Stimulated activated CD4-positive, alpha-beta T cell treated with anti-CD3 and anti-CD28 coated beads, TNF-alpha, amount 100 ng/mL, for 1 hour (primary cell): ENCODE measurements at places on chromosomes 7 and 10.

GRCh38 chr10:822661-823367 lies 108.7 kb downstream of the LARP4B start:
- DNase-seq = no peak

GRCh38 chr7:142057101-142057500 lies 54.4 kb upstream of the MGAM2 start:
- no peak for DNase-seq

DNA sequence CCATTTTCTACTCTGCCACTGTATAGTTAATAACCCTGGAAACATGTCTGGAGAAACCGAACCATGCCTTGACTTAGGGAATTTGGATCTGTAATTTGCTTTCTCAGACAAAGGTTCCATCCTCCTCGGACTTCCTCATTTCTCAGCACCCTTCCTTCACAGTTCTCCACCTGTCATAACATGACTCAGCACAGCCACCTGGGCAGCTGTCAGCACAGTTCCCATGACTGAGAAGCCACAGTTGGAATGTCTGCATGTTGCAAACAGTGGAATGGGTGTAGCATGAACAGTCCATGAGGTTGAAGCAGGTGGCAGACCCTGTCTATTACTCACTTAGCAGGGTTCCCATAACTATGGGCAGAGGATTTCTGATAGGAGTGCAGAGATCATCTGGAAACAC lies 634 bp upstream of the OR9A4 start:
- no peak for DNase-seq

- DNase-seq = no peak
Measured at GRCh38 chr7:116142850-116143249, 67.5 kb upstream of the TES start.

DNA sequence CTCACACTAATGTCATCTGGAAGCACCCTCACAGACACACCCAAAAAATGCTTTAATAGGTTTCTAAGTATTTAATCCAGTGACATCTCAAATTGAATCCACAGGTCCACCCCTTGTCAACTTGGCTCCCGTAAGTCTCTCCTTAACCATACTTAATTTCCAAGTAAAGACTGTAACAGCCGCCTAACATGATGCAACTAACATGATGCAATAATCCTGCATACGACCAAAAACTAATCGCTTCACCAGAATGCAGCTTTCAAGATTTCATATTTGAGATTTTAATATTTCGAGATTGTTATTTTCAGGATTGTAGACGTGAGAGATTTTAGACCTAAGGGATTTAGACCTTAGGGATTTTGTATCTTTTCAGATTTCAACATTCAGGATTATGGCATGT lies 3.7 kb upstream of the HDAC9 start:
- no peak for DNase-seq

DNA sequence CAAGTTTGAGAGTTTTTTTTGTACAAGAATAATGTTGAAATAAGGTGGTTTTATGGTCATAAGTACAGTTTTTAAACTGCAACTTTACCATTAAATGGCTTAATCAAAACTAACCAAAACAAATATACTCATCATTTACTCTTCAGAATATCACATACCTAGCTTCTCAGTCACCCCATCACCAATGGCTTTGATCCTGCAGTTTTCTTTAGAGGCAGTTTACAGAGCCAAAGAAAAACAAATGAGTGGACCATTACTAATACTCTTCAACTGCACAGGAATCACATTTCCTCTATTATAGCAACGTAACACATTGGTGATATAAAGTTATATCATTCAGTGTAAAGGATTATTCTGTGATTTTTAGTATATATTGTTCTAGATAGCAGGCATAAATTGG lies 576.1 kb upstream of the LRRTM3 start:
- no peak for DNase-seq

DNA sequence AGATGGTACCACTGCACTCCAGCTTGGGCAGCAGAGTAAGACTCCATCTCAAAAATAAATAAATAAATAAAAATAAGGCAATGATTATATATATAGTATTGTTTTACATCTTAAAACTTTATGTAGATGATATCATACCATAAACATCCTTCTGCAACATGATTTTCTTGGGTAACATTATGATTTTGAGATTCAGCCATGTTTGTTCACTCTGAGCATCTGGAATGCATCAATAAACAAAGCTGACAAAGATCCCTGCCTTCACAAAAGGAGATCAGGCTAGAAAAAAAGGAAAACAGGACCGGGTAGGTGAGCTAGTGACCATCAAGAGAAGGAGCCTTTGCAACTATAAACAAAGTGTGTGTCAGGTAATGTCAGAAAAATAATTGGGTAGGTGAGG lies 31.9 kb upstream of the KAT6B start:
- DNase-seq = no peak

DNA sequence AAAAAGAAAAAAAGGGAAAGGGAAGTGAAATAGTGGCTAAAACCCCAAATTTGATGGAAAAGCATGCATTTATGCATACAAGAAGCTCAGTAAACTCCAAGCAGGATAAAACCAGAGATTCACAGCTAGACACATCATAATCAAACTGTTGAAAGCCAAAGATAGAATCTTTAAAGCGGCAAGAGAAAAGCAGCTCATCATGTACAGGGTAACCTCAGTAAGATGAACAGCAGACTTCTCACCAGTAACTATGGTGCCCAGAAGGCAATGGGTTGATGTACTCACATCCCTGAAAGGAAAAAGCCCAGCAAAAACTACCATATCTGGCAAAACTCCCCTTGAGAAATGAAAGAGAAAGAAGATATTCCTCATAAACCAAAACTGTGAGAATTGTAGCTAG lies 60.4 kb downstream of the TPST1 start:
- no peak for DNase-seq

GRCh38 chr7:150955519-150956394 lies 22.4 kb downstream of the KCNH2 start:
- no peak for DNase-seq

GRCh38 chr7:103686763-103687162 lies 240.8 kb upstream of the SLC26A5 start:
- no peak for DNase-seq

DNA sequence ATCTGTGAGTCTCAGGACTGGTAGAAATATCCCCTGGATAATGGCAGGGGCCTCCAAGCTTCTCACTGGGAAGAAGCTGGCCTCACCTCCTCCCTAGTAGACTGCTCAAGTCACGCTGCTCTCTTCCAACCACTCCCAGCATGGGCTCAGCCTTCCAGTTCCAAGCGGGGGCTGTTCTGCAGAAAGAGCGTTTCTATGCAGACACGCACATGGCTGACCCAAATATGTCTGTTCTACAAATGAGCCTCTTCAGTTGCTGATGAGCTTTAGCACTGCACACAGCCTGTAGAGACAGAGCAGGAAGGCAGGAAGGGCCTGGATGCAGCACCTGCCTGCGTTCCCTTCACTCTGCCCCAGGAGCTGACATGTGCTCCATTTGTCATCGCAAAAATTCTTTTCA lies 523.9 kb upstream of the MGMT start:
- DNase-seq = no peak

DNA sequence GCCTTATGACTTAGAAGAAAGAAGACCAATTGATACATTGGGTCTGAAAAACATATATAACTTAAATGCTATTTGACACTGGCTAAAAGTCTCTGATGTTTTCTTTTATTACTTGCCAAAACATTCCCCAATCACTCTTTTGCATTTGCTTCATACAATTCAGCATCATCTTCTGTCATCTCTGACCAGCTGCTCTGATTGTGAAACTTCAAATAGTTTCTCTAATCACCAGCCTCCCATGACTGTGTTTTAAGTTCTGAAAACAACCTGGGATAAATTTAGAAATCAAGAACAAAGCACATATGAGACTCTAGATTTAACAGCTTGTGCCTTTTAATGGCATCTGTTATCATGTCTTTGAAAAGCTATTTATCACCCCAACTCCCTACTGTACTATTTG lies 208.4 kb upstream of the KCND2 start:
- DNase-seq = no peak
